Activated T-cell treated with anti-CD3 and anti-CD28 coated beads for 4 hours (primary cell): ENCODE measurements at places on chromosomes 7 and 10.
A peak's percentile ranks its signal among the peaks of the same experiment; 100 is the strongest.

GRCh38 chr10:14660831-14661230 lies 113.9 kb downstream of the FAM107B start:
- DNase-seq: no peak

DNA sequence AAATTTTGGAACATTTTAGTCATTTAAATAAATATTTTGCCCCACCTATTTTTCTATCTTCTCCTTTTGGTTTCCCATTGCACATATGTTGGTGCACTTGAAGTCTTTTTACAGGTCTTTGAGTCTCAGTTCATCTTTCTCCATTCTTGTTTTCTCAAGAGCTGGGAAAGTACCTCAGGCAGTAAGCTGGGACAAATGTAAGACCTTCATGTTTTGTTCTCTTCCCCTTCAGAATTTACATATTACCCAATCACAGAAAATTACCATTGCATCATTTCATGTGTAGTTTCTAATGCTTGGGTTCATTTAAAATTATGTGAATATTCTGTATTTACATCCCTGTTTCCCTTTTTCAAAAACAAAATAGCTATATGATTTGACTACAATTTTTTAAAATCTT lies 1150.0 kb upstream of the POT1 start:
- DNase-seq: no peak

DNA sequence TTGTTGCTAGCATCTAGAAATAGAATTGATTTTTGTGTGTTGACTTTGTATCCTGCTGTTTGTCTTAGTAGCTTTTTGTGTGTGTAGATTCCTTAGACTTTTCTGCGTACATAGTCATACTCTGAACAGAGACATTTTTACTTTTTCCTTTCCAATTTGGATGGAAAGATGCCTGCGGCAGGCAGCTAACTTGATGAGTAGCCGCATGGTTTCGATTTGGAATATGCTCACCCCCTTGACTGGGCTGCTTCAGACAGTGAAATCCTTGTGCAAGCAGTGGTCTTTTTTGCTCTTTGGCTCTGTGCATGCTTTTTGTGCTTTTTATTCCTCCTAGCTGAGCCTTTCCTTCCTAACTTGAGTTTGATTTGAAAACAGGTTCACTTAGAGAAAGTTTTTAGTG lies 71.8 kb downstream of the HHEX start:
- no peak for DNase-seq

GRCh38 chr7:20329389-20330238 lies 1.1 kb upstream of the ITGB8 start:
- DNase-seq: no peak

DNA sequence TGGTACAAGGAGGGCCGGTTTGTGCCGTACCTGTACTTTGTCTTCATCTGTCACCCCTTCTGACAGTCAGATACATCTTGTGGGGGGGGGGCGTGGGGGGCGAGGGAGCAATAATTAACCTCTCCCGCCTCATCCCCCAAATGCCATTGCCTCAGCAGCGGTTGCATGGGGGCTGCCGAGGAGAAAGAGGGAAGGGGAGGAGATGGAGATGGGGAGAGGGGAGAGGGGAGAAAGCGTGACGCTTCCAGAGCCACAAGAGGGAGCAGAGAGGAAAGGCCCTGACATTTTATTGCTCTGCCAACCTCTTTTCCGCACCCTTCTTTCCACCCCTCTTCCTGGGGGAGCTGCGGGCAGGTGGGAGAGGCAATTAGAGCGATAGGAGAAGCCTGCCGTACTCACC lies 11.8 kb downstream of the KAZALD1 start:
- DNase-seq: no peak

- DNase-seq: peak; percentile 97
Measured at GRCh38 chr7:152675759-152676636, at the start of gene XRCC2. XRCC2 (minus strand) TSS chr7:152676141; CDS start chr7:152676079, 62 bp downstream.

DNA sequence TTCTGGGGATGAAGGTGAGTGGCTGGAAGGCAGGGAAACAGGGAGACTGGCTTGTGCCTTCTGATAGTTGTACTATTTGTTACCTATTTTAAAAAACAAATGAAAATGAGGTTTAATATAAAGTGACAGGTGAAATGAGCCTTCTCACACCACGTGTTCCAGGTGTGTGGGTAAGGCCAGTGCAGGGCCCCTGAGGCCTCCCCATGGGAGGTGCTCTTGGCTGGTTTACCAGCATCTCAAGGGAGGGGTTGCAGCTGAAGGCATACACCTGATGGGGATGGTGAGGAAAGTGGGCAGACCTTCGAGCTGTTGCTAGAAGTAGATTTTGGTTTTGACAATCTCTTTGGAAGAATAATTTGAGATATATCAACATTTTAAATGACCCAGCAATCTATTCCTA lies 103.6 kb downstream of the ARHGAP22 start:
- no peak for DNase-seq

GRCh38 chr10:46070749-46071148 lies 24.7 kb upstream of the MSMB start:
- no peak for DNase-seq

DNA sequence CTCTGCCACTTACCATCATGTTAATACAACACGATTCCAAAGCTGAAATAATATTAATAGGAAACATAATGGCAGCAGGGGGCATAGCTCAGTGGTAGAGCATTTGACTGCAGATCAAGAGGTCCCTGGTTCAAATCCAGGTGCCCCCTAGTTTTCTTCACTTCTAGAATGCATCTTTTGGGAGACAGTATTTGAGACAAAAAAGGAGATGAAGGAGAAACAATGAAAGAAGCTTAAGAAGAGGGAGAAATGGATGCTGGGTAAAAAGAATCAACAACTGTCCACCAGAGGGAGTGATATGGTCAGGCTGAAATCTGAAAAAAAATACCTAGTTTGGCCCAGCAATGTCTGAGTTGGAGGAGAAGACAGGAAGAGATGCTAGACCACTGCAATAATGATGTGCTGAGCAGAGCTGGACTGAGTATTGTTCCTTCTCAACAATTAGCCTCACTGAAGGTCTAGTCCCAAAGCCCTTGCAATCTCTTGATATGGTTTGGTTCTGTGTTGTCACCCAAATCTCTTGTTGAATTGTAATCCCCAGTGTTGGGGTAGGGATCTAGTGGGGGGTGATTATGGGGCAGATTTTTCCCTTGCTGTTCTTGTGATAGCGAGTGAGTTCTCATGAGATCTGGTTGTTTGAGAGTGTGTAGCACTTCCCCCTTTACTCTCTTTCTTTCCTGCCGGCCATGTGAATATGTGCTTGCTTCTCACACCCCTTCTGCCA lies 48.3 kb downstream of the ZNF783 start:
- DNase-seq: no peak

DNA sequence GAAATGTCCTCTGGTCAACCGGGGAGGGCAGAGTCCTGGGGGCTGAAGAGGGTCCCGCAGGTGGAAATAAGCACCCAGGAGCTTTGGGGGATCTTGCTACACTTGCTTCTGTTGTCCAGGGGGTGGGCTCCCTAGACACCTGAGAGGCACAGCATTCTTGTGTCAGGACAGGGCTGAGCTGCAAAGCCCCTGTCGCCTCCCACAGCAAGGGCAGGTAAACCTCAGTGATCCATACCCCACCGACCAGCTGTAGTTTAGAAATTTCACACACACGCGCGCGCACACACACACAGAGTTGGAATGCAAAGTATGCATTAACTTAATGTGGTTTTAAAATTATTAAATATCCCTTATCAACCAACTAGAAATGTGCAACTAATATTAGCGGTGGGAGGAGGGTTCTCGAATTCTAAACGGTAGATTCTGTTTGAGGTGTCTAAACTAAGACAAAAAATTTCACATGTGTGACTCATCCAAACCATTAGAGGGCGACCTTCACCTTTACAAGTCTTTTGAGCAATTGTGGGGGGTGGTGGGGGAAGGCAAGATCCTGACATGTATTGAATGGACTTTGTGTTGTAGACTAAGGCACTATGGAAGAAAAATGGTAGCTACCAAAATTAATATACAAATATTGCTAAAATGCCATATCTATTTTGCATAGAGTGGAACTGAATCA lies 34.3 kb upstream of the PTF1A start:
- no peak for DNase-seq

GRCh38 chr7:72435925-72436480 lies 23.9 kb upstream of the CALN1 start:
- DNase-seq: no peak

GRCh38 chr10:26169466-26169865 lies 47.1 kb upstream of the GAD2 start:
- DNase-seq: no peak

GRCh38 chr7:117041007-117041406 lies 87.7 kb downstream of the ST7 start:
- DNase-seq: no peak

GRCh38 chr7:44438816-44439215 lies 51.6 kb downstream of the NUDCD3 start:
- DNase-seq: no peak

GRCh38 chr10:43665054-43665453 lies 16.4 kb upstream of the ZNF32 start:
- DNase-seq: no peak

GRCh38 chr10:122290334-122290733 lies 19.2 kb downstream of the BTBD16 start:
- no peak for DNase-seq

DNA sequence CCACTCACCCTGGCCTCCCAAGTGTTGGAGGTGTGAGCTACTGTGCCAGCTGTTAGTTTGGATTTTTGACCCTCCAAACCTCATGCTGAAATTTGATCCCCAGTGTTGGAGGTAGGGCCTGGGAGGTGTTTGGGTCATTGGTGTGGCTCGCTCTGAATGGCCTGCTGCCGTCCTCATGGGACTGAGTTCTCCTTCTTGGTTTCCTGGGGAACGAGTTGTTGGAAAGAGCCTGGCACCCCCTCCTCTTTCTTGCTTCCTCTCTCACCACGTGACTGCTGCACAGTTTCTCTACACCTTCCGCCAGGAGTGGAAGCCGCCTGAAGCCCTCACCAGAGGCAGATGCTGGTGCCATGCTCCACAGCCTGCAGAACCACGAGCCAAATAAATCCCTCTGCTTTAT lies 253.5 kb downstream of the PHTF2 start:
- no peak for DNase-seq

GRCh38 chr7:1664711-1665548 lies 5.1 kb upstream of the ELFN1 start:
- peak; percentile 47 for DNase-seq

DNA sequence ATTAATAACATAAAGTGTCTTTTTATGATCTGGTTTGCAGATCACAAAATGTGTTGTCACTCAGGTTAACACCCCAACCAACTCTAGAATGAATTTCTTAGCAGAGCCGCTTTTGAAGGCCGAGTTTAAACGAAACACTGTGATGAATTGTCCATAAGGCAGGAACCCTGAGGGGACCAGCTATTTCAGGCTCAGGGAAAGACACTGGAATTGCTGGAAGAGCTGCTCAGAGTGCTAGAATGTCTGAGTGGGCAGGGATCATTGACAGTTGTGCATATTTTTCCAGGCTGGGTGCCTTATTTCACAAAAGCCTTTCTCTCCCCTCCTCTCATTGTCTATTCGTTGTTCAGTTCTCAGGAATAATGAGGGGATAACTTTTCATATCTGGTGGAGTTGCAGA lies 68.7 kb upstream of the PRKG1 start:
- no peak for DNase-seq

DNA sequence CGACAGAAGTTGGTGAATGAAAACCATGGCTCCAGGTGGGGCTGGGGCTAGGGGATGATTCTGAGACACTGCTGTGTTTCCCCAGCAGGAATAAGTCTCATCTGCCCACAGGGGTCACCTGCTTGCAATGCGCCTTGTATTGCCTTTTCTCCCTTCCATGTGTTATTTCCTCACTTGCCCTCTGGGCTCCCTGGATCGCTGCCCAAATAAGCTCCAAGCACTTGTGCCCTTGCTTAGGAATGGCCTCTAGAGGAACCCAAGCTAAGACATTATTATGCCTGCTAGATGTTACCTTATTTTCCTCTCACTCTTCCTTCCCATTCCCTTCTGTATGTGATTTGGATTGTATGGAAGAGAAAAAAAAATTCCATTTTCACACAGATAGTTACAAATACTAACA lies 24.8 kb upstream of the PLPP4 start:
- no peak for DNase-seq

- no peak for DNase-seq
Measured at GRCh38 chr7:114086537-114086913, 167.7 kb upstream of the PPP1R3A start.

DNA sequence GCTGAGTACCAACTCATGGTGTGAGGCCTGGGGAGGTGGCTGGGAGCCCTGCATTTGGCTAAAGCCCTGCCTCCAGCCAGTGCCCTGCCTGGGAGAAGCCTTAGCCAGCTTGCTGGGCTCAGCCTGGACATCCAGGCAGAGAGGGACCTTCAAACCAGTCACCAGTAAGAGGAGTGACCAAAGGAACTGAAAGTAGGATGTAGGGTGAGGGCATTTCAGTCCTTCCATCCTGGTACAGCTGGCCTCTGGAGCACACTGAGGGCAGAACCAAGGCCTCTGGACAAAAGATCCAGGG lies 124.8 kb downstream of the ADCY1 start:
- DNase-seq: no peak

GRCh38 chr7:14055813-14056212 lies 66.3 kb upstream of the ETV1 start:
- no peak for DNase-seq

- no peak for DNase-seq
Measured at GRCh38 chr7:80841423-80841955, 77.4 kb downstream of the SEMA3C start.

DNA sequence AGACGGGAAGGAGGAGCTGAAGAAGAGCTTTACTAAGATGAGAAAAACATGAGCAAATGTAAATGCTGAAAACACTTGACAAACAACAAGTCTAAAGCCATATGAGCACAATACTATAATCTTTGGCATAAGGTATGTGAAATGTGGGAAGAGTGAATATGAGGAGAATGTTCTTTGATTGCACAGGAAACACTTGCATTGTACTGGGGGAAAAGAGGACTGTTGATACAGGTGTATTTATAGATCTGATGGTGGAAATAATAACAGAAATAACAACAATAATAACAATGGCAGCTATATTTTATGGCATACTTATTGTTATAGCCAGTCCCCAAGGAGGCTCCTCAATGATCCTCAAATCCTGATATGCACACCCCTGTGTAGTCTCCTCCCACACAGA lies 23.0 kb downstream of the ARHGAP12 start:
- no peak for DNase-seq
